ENCODE measurements at places on chromosomes 13 and 19. TPM values are rescaled to one million over a fixed set of nuclear protein-coding genes. Genes with fewer than 3 reads are reported as not detected.
A peak's percentile ranks its signal among the peaks of the same experiment; 100 is the strongest.

GRCh38 chr13:36029166-36029565 is 102.0 kb downstream of the DCLK1 start:
- DNase-seq: no peak

Gene MEDAG
- polyA plus RNA-seq: 11.1 TPM

Gene NR2F6
- 38.3 TPM for polyA plus RNA-seq

DNA sequence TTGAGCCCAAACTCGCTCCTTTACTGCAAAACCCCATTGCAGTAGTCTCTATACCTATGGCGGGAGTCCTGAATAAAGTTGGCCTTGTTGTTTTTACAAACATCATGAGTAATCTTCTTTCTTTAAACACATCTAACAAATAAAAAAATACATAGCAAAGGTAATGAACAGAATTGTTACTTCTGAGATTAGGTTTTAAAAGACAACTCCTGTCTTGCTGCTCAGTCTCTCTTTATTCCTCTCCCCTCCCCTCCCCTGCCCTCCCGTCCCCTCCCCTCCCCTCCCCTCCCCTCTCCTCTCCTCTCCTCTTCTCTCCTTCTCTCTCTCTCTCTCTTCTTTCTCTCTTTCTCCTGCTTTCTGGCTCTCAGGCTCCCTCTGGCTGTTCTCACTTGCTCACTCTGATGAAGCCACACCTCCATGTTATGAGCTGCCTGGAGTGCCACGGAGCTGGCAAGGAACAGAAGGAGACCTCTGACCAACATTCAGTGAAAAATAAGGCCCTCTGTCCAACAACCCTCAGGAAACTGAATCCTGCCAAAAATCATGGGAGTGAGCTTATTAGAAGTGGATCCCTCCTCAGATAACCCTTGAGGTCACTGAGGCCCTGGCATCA is 300.7 kb upstream of the MIR17HG start:
- DNase-seq: no peak

DNA sequence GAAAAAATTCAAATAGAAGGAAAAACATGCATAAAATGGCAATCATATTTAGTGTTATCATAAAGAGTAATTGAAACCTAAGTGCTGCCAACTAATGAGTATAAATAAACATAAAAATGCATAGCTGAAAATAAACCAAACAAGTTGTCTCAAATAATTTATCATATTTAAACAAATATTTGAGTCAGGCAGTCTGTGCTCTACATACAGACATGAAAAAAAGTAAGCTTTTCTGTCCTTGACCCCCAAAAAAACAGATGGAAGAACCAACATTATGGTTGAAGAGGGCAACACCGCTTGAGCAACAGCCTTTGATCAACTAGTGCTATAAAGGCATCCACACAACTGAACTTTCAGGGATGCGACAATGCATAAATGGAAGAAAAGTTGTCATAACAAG is 735.1 kb upstream of the MIR17HG start:
- no peak for DNase-seq

- DNase-seq: no peak
Observed at GRCh38 chr19:23183251-23183650, 66.4 kb downstream of the ZNF730 start.

Gene LMTK3
- 0.99 TPM for polyA plus RNA-seq

Gene OR4F17
- not detected for polyA plus RNA-seq

Gene IGFL1
- polyA plus RNA-seq: not detected

Gene JAK3
- 1.1 TPM for polyA plus RNA-seq

GRCh38 chr13:87906411-87906810 is 235.2 kb downstream of the SLITRK5 start:
- DNase-seq: no peak

- peak; percentile 97 for DNase-seq
Observed at GRCh38 chr19:43474986-43475705, 9.7 kb upstream of the LYPD3 start.

- peak; percentile 90 for DNase-seq
Observed at GRCh38 chr19:35757231-35757748, 461 bp upstream of the HSPB6 start.

Gene TOMM40
- 41.3 TPM for polyA plus RNA-seq

DNA sequence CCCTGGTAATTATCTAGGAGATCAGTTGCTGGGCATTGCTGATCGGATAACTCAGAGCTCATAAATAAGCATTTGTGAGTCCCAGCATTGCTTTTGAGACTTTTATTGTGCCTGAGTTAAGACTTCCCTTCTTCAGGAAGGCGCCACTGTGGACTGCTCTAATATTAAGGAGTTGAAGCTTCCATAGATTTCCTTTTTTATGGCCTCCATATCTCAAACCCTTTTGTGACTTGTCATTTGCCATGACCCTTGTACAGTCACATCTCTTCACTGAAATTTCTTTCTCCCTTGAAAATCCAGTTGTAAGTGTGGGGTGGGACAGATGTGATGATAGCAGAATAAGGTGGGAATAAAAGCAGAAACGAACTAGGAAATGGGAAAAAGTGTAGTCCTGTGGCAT is 6.3 kb downstream of the TM9SF2 start:
- no peak for DNase-seq

DNA sequence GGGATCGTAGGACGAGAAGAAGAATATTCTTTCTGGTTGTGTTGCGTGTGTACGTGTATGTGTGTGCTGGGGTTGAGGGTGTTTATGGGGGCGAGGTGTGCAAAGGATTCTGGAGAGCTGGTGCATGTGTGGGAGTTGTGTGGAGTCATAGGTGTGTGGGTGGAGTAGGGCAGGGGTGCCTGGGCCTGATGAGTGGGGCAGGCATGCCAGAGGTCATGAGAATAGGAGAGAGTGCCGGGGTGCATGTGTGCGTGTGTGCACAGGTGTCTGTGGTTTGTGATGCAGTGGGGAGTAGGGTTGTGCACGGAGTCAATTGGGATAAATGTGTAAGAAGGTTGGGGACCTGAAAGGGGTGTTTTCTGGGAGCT is 649 bp downstream of the TMEM91 start:
- no peak for DNase-seq

Gene VSTM1
- not detected for polyA plus RNA-seq

Gene FXYD1
- 129 TPM for polyA plus RNA-seq

- no peak for DNase-seq
Observed at GRCh38 chr13:77507931-77508776, 27.4 kb upstream of the SCEL start.

Gene CEACAM20
- not detected for polyA plus RNA-seq

- no peak for DNase-seq
Observed at GRCh38 chr19:13610039-13610691, 103.9 kb upstream of the CACNA1A start.

DNA sequence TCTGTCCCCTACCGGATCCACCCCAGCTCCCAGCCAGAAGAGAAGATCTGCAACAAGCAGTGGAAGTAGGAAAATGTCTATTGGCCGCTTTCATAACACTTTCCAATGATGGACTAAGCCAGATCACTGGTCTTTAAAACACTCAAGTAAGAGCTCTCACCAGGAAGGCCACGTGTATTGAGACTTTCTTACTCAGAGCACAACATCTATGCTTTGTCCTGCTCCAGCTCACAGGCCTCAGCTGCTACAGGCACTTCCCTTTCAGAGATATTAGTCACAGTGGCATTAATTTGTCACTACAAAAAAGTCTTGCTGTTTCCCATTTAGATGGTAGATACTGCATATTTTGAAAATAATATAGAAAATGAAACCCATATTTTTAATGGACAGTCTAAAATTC is 164.2 kb downstream of the ABCC4 start:
- DNase-seq: no peak

Gene ZNF285
- polyA plus RNA-seq: 3.4 TPM

DNA sequence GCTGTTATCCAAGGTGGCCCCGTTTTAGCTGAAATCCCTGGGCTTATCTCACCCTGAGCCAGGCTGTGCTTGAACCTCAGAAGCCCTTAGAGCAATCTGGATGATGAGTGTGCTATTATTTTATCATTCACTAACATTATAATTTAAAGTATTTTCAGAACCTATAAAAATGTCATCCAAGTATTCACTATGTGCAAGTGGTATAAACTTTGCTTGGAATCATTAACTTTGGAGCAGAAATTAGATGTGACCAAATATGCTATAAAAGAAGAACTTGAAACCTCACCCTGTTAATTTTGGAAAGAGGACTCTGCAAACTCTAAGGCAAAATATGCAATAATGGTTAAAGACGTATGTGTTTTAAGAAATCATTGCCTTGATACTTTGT is 147.5 kb downstream of the USP12 start:
- no peak for DNase-seq

- no peak for DNase-seq
Observed at GRCh38 chr13:94716016-94716415, 3.7 kb upstream of the SOX21 start.

DNA sequence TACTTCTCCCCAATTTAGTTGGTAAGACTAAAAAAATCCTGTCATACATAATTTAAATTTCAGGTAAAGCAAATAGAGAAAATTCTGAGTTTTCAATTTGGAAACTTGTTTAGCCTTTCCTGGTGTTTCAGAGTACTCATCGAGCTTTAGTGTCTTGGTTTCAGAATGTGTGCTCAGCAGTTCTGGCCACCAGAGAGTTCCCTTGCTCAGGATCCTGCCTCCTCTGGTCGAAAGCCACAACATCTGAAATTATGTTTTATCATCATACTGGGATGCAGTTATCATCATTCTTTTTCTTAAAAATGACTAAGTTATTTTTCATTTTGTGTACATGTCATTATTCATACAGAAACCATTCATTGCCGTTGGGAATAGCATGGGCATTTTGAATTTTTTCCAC is 263.2 kb upstream of the SPRY2 start:
- peak; percentile 33 for DNase-seq

Gene RASAL3
- polyA plus RNA-seq: 0.99 TPM

Gene KRTDAP
- not detected for polyA plus RNA-seq

DNA sequence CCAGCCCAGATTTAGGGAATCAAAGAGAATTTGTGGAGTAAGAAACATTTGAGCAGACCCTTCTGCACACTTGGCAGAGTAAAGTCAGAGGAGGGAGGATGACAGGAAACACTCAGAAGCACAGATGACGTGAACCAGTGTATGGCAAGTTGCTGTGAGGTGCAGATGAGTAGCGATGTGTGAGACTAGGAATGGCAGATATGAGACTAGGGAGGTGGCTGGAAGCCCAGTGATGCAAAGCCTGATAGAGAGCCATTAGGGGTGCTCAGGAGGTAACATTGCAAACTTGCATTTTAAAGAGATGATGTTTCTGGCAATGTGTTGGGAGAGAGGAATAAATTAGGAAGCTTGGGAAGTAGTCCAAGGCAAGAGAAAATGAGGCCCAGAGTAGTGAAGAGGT is 44.0 kb downstream of the PCDH17 start:
- no peak for DNase-seq

- peak; percentile 83 for DNase-seq
Observed at GRCh38 chr19:8505680-8506401, 3.4 kb upstream of the PRAM1 start.

Gene ZNF100
- 2.0 TPM for polyA plus RNA-seq

Gene CSNK1A1L
- not detected for polyA plus RNA-seq

DNA sequence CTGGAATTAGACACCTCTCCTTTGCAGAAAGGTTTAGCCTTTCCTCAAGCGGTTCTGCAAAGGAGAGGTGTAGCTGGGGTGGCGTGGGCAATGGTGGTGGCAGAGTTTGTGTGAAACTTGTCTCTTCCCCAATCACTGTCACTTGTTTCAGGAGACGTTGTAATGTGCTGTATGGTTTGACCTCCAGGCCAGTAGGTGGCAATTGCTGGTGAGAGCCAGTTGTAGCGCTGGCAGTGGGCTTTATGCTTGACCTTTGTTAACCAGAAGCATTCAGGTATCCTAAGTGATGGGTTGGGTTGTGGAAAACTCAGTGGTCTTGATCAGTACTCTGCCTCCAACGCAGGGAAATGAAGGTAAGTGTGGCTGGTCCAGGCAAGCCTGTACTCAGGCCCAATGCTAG is 12.7 kb upstream of the LILRA5 start:
- no peak for DNase-seq

DNA sequence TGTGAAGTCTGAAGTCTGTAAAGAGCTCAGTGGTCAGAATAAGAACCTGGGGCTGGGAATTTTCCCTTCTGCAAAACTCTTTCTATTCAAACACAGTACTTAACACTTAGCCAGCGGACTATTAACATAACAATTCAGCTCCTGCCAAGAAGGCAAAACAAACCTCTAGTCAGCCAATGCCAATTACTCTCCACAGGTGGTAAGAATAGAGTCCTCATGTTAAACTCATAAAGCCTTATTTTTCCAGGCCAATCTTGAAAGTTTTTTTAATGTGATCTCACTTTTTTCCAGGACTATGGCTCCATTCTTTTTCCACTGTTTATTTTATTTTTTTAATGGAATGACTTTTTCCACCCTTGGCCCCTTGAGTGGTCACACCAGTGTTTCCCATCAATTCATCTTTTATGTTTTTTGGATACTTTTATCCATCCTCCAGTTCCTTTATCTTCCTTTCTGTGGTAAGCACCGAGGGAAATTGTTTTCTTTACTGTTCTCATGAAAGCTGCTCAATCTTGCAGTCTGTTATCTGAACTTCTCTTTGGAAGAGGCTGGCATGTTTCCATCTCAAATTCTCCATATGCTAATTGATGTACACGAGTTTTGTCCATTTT is 217.3 kb downstream of the LHFPL6 start:
- DNase-seq: no peak

- no peak for DNase-seq
Observed at GRCh38 chr13:75860935-75861334, 224.8 kb downstream of the LMO7 start.

GRCh38 chr19:13842291-13843103 is 34.4 kb upstream of the NANOS3 start:
- DNase-seq: peak; percentile 91

DNA sequence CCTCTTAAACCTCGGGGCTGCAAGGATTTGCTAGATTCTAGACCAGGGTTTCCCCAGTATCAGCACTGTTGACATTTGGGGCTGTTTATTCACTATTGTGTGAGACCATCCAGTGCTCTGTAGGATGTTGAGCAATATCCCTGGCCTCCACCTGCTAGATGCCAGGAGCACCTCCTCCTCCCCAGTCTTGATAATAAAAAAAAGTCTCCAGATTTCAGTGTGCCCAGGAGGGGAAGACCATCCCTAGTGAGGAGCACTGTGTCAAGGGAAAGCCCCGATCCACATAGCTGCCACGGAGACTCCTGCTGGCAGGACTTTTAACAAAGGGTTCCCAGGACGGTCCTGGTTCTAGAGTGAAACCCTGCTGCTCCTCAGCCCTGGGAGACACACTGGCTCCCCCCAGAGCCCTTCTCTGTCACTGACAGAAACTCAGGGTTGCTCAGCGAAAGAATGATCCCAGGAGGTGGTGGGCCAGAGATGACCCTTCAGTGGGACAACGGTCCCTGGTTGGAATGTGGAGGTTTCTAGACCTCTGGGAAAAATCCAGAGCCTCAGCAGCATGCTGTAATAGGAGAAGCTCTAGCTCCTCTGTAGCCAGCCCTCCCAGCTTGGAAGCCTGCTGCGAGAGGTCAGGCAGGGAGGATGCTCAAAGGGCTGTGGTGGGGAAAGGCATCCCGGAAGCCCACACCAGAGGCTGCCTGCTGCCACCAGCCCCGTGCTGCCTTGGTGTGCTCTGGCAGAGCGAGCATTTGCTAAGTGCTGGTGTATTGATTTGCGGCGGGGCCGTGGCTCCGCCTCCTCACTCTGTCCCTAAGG is 20.3 kb downstream of the LYL1 start:
- DNase-seq: peak; percentile 50

DNA sequence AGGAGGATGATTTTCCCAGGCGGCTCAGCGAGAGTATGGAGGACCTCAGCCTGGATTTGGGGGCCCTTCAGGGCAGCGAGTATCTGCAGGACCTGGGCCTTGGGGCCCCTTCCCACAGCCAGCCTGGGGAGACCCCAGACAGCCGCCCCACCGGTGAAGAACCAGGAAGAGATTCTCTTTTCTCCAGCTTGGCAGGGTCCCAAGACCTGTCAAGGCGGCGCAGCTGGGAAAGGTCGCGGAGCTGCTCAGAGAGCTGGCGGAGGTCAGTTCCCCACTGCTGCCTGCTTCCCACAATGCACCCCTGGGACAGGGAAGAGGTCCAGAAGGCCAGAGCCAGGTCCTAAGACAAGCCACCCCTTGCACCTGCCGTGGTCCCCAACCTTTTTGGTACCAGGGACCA is 24.1 kb downstream of the ARHGEF18 start:
- DNase-seq: no peak

All from heart left ventricle (tissue), 16 donors.